LNCaP clone FGC (cell line): ENCODE measurements at places on chromosomes 7 and 10.

GRCh38 chr10:6669269-6669859 is 89.3 kb upstream of the PRKCQ start:
- DNase-seq = peak; percentile 31

- no peak for DNase-seq
Measured at GRCh38 chr7:127833641-127834040, 181.6 kb downstream of the SND1 start.

GRCh38 chr7:4745971-4746919 is 29.2 kb upstream of the AP5Z1 start:
- no peak for DNase-seq

DNA sequence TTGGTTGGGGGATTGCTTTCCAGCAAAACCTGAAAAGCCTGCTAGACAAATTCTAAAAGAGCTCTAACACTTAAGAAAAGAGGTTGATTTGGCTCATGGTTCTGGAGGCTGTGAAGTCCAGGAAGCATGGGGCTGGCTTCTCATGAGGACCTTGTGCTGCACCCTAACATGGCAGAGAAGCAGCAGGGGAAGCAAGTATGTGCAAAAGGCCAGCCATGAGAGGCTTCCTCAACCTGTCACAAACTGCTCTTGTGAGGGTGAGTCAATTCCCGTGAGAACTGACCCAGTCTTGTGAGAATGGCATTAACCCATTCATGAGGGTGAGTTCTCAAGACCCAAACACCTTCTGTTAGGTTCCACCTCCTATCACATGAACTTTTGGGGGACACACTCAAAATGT is 54.3 kb upstream of the IGFBP3 start:
- no peak for DNase-seq

DNA sequence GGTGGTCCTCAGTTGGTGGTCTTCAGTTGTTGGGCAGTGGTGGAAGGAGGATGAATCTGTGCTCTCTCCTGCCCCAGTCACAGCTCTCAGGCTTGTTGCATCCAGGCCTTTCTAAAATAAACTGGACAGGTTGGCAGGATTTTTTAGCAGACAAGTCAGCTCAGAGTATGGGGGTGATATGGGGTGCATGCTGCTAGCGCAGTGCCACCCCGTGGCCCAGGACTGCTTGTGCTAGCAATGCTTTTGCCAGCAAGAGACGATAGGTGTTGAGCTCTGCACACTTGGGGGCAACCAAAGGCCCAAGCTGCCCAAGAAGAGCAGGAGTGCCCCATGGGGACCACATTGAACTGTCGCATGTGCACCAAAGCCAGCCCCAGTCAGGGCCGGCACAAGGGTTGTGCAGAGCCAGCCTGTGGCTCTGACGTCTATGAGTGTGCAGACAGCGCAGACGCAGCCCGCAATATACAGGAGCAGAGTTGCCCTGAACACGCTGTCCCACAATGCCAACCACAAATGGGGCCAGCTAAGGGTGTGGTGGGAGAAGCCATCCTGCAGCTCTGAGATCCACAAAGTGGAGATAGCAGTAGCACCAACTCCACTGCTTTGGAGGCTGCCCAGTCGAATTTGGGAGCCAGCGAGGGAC is 49.8 kb upstream of the PDSS1 start:
- DNase-seq = no peak

DNA sequence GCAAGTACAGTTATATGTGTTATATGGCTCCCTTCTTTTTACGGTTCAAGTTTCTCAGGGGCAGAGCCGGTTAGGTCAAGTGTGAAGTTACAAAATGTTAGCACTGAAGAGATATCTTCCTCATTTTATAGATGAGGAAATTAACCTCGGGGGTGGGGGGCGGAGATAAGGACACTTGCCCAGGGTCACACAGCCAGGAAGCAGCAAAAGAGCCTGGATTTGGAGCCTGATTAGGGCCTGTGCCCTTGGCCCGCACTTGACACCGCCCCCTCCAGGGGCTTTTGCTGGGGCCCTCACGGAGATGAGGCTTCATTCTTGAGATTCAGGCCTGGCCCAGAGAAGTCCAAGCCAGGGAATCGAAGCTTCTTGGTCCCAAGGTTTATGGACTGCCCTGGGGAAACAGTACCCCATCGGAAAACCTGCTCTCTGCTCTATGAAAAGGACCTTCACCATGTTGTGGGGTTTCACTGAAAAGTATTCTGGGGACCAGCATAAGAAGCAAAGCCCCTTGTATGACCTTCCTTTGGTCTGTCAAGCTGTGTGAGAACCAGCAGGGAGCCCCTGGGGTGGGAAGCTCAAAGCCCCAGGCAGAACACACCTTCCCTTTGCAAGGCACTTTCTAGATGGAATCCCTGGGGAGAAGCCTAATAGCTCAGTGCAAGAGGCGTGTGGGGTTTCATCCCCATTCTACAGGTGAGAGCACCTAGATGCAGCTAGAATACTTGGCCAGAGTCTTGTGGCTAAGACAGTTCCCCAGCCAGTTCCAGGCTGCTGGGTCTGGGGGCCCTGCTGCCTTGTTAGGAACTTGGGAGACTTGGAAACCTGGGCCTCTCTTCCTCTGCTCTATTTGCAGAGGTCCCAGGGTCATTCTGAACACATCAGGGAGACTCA is 21.9 kb downstream of the UNC5B start:
- no peak for DNase-seq

DNA sequence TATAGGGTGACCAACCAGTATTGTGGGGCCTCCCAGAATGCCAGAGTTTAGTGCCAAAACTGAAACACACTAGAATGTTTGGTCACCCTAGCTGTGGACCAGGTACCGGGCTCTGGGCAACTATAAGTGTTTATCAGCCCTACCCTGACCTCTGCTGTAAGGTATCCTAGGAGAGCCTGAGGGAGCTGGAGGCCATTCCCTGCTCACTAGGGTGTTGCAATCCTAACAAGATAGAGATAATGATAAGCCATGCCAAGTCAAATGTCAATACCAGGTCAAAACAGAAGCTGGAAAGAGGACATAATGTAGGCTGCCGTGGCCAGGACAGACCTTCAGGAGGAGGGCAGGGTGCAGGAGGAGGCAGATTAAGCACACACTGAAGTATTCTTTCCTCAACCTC is 151.8 kb downstream of the KCNMA1 start:
- peak; percentile 79 for DNase-seq

DNA sequence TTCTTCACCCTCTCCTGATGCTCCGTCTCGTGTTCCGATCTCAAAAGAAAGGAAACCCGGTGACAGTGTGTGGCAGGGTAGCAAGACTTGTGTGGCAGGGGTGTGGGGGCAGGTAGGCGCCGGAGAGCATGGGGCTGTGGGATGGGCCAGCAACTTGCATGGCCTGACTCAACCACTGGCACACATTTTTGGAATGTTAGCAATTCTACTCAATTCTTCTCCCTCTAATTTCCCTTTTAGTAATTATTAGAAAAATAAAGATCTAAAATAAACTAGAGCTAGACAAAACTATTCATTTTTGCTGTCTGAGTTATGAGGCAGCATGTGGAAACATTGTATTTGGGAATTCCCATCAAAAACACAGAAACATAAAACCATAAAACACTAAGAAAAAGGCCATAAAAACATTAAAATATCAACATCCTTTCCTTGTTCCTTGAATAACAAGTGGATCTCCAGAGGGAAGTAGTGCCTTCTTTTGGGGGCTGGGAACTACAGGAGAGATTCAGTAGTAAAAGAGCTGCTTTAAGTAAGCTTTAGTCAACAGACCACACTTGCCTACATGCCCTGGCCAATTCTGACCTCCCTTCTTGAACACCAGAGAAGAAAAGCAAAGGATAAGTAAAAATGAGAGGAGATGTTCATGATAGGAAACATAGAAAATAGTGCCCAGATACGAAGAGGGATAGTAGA is 21.8 kb downstream of the SEMA3C start:
- DNase-seq = no peak

DNA sequence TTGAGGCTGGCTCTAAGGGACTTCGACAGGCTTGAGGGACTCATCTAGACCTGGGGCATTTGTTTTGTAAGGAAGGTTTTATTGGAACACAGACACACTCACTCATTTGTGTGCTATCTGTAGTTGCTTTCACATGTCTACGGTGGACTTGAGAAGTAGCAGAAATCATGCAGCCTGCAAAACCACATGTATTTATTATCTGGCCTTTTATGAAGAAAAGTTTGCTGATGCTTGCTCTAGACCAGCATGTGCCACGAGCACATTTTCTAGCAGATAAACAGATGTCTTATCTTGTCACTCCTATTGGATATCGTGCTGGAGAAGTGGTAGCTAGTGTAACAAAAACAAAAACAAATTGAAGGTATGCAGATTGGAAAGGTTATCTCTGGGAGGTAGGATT is 9.8 kb downstream of the UPP1 start:
- DNase-seq = no peak

- DNase-seq = no peak
Measured at GRCh38 chr7:131792311-131792710, 235.9 kb upstream of the PODXL start.

DNA sequence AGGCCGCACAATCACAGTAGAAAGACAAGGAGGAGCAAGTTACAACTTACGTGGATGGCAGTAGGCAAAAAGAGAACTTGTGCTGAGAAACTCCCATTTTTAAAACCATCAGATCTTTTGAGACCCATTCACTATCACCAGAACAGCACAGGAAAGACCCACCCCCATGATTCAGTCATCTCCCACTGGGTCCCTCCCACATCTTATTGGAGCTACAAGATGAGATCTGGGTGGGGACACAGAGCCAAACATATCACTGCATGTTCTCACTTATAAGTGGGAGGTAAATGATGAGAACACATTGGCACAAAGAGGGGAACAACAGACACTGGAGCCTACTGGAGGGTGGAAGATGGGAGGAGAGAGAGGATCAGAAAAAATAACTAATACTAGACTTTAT is 32.4 kb downstream of the NOLC1 start:
- no peak for DNase-seq

DNA sequence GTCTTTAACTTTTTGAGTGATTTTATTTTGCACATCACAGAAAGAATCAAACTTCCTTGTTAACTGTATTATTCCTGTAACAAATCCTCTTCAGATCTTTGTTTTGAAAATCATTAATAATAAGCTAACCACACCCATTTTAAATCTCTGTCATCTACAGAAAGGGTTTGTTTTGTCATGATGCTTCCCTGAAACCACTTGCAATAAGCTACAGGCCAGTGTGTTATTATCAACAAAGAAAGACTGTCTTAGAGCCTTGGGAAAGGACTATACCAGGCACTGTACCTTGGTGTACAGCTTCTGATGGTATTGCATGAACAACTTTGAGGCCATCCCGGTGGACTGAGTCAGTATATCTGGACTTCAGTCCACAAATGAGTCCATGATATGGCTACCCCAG is 145.3 kb upstream of the FAM3C start:
- no peak for DNase-seq

GRCh38 chr10:21423850-21424249 is 101.6 kb downstream of the SKIDA1 start:
- no peak for DNase-seq

DNA sequence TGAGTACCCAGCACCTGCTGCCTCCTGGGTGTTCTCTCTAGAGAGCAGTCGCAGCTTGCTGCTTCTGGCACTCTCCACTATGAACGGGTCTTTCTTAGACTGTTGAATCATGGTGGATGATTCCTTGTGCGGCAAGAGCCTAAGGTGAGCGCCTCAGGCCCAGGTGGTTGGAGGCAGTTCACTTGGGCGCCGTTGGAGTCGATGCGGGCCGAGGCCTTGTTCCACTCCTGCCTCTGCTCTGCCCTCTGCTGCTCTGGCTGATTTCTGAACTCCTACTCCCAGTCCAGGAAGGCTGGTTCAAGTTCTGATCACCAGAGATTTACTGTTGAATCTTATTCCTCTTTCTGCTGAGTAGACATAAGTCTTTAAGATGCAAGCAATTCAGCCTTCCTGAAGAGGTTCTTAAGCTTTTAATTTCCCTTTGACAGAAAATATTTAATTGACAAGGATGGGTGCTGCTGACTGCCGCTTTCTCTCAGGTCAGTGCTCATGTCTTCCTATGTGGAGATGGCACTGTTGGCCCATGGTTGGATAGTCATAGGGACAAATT is 10.4 kb downstream of the YKT6 start:
- DNase-seq = no peak

GRCh38 chr7:80916770-80917741 is 1.8 kb downstream of the SEMA3C start:
- no peak for DNase-seq

DNA sequence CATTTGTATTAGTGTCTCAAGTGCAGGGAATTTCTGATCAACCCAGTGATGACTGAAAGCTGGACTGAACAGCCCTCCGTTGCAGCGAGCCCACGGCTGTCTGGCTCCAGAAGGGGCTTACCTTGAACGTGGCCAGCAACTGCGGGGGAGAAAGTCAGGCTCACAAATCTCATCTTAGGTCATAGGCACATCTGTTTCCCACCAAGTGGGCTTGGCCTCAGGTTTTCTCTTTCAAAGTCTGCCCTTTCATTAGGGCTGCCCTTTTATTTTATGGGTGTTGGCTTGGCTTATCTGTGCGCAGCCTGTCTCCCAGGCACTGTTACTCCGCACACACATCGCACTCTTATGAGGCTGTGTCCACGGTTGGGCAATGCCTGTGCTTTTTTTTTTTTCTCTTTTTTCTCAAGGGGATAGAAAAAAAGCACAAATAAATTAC is 178.0 kb downstream of the JCAD start:
- DNase-seq = no peak

- DNase-seq = no peak
Measured at GRCh38 chr10:3858051-3858845, 73.2 kb upstream of the KLF6 start.

- DNase-seq = no peak
Measured at GRCh38 chr10:17049195-17049594, 80.4 kb downstream of the CUBN start.

GRCh38 chr10:4016214-4016740 is 231.3 kb upstream of the KLF6 start:
- no peak for DNase-seq

GRCh38 chr10:119667562-119668328 is 16.6 kb downstream of the BAG3 start:
- peak; percentile 57 for DNase-seq

DNA sequence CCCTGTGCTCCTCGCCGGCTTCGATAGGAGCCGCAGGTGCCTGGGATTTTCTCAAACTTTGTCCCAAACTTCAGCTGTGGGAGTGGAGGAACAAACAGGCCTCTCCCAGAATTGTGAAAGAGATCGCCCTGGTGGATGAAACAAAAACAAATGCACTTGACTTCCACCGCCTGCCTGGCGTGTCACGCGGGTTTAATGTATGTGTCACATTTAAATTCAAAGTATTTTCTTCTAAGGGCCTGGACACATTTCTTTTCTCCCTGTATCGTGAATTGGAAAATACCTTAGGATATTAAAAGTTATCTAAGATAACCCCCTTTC is 694 bp upstream of the WASL start:
- no peak for DNase-seq

DNA sequence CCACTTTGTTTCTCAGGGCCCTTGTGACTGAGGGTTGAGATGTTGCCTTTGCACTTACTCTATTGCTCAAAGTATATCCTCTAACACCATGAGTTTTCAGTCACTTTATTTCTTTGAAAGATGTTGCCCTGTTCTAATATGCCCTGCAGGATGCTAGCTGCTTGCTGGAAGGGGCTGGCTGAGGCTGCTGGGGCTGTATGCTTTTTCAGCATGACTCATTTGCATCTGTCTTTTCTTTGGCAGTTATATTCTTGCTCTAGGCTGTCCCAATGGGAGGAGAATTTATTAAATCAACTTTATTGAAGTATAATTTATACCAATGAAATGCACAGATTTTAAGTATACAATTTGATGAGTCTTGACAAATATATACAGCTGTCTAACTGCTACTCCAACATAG is 157.7 kb downstream of the PLPP4 start:
- DNase-seq = no peak

- no peak for DNase-seq
Measured at GRCh38 chr7:141436139-141436538, 115.1 kb upstream of the AGK start.

GRCh38 chr7:79506481-79506880 is 53.0 kb upstream of the MAGI2 start:
- DNase-seq = no peak

- DNase-seq = no peak
Measured at GRCh38 chr7:100170101-100170897, 1.9 kb upstream of the GAL3ST4 start.
